Stimulated activated CD8-positive, alpha-beta memory T cell treated with anti-CD3 and anti-CD28 coated beads, Interleukin-2, amount 100 ng/mL, for 1 hour (primary cell): ENCODE measurements at places on chromosomes 6 and 20.

DNA sequence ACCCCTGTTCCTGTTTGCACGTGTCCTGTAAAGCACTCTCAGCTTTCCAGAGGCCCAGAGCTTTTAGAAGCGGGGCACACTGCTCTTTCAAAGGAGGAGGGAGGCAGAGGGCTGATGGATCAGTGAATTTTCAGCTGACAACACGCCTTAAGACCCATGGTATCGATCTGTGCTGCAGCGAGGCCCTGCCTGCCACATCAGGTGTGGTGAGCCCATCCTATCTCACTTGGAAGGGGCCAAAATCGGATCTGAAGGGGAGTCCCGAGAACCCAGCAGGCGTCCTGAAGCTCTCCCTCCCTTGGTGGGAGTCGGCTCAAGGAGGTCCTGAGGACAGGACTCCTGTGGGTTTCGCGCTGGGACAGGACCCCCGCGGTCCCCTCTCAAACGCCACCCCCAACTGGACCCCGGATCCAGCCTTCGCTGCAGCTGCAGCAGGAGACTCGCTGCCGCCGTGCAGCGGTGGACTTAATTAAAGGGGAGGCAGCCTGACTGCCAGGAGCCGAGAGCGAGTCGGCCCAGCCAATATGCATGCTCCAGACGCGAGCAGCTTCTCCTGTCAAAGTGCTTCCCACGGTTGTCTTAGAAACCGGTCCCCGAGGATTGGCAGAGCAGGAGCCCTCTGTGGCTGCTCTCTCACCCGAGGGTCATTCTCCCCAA lies 580.0 kb upstream of the ZNF337 start:
- no peak for DNase-seq

- DNase-seq, result no peak
Measured at GRCh38 chr6:82246802-82247504, 591 bp downstream of the IBTK start.

DNA sequence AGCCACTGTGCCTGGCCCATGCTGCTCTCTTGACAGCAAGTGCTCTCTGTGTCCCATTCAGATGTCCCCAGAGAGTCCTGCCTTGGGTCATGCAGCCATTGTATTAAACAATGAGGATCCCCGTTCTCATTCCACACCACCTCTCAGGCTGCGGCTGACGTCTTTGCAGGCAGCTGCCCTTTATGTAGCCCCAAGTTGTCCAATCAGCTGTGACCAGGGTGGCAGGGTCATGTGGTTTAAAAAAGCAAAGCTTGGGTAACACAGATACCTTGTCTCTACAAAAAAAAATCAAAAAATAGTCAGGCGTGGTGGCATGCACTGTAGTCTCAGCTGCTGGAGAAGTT lies 13.2 kb downstream of the GCNT2 start:
- DNase-seq, result no peak

DNA sequence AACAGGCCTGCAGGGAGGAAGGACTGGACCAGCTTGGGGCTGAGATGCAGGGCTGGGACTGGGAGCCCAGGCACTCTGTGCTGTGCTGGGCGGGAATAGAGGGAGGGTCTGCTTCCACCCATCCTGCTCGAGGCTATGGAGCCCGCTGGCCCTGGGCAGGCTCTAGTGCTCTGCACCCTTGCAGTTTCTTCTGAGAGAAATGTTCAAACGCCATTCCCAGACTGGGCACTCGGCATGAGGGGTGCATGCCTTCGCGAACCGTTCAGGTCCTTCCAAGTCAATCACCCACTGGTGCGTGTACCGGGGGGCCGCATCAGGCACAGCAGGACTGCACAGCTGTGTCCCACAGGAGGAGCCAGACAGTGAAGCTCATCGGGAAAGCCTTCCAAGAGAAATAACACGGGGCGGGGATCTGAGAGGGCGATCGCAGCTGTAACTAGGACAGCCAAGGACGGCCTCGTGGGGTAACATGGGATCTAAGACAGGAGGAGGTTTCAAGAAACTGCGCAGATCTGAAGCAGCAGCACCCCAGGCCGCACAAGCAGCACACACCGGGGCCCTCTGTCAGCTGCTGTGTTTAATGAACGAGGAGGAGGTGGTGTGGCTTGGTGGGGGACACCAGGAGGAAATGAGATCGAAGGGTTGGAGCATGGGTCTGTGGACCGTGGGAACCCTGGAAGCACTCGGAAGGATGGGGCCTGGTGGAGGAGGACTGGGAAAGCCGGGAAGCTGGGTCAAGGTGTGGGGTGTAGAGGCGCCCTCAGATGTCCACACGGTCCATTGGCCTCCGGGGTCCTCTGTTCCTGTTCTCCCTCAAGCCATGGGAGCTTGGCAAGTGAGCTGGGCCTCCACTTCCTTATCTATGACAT lies 26.1 kb upstream of the PYGB start:
- DNase-seq, result no peak

DNA sequence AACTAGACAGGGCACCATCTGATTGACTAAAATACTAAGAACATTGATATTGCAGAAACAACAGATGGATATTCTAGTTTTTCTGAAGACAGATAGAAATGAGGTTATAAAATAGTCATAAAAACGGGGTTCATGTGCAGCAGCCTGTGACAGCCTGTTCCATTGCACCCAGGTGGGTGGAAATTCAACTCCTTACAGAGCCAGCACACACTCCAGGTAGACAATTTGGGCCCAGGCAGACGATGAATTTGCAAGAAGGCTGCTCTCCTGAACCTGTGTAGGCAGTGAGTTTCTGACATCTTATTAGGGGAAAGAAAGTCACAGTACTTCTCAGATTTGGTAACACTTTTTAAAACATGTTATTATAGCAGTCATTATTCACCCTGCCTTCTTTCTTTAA lies 414.1 kb downstream of the PHF3 start:
- DNase-seq, result no peak

- no peak for DNase-seq
Measured at GRCh38 chr6:48597951-48598350, 487.0 kb upstream of the PTCHD4 start.

GRCh38 chr6:106359959-106360409 lies 533 bp upstream of the CRYBG1 start:
- no peak for DNase-seq

- DNase-seq, result no peak
Measured at GRCh38 chr6:134626086-134626485, 308.2 kb upstream of the SGK1 start.

- no peak for DNase-seq
Measured at GRCh38 chr20:32158943-32159660, 48.4 kb downstream of the PLAGL2 start.

- no peak for DNase-seq
Measured at GRCh38 chr20:50223039-50224005, 32.7 kb downstream of the CEBPB start.

GRCh38 chr6:98287876-98288275 lies 546.5 kb upstream of the POU3F2 start:
- DNase-seq, result no peak

DNA sequence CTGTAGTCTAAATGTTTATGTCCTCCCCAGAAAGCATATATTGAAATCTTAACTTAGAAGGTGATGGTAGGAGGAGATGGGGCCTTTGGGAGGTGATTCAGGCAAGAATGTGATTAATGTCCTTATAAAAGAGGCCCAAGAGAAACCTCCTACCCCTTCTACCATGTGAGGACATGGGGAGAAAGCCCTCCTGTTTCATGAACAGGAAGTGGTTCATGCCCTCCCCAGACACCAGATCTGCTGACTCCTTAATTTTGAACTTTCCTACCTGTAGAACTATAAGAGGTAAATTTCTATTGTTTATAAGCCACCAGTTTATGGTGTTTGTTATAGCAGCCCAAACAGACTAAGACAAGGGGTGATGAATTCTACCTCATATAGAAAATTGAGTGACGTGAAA lies 8.7 kb upstream of the ECT2L start:
- DNase-seq, result no peak

- DNase-seq, result no peak
Measured at GRCh38 chr20:35854713-35855348, 83.0 kb downstream of the PHF20 start.

- DNase-seq, result no peak
Measured at GRCh38 chr6:25553502-25553901, 98.5 kb upstream of the SCGN start.

- DNase-seq, result no peak
Measured at GRCh38 chr6:68575765-68576439, 59.2 kb upstream of the ADGRB3 start.

DNA sequence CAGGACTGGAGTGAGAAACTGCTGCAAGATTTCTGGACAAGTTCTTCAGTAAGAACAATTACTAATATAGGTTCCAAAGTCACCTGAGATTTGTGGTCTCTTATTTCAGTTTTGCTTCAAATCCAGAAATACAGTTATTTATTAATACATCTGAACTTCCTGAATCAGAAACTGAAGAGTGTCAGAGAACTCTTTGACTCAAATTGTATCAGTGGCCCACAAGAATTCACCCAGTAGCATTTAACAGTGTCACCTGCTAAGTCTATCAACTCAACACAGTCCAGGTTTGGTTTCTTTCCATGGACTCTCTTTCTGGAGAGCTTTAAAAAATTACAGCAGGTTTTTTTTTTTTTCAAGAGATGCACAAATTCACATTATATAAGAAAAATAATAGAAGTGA lies 18.8 kb upstream of the NHSL1 start:
- no peak for DNase-seq

GRCh38 chr6:129209355-129209754 lies 326.4 kb downstream of the LAMA2 start:
- DNase-seq, result no peak

DNA sequence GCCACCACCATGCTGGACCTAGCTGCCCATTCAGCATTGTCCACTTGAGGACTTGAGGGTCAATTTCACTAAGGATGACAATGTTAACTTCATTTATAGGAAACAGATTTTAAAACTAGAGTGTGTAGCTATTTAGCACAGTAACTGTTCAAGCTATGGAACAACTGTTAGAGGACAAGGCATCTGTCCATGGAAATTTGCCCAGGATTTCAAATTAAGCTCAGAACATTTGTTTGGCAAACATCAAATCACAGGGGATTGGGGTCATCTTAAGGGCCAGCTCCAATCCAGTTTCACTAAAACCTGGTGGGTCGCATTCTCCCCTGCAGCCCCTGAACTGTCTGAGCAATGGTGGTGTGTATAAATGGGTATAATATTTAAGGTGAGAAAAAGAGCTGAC lies 35.1 kb downstream of the PM20D2 start:
- DNase-seq, result no peak

- DNase-seq, result no peak
Measured at GRCh38 chr20:25276533-25277050, 28.7 kb downstream of the PYGB start.

DNA sequence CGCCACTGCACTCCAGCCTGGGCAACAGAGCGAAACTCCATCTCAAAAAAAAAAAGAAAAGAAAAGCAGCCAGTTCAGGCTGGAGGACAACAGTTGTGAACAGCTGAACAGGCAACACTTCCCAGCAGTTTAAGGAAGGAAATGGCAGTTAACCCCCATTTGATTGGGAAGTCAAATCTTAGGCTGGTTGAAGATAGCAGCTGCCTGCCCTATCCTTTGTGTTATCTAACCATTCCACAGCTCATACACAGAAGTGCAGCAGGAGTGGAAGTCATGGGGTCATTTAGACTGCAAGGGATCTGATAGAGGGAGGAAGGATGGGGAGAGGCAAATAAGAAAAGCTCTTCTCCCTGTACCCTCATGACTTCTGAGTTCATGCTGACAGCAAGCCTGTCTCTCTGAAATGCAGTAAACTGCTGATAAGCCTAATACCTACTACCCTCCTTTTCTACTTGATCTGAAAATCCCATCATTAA lies 35.3 kb downstream of the KCTD20 start:
- DNase-seq, result no peak

DNA sequence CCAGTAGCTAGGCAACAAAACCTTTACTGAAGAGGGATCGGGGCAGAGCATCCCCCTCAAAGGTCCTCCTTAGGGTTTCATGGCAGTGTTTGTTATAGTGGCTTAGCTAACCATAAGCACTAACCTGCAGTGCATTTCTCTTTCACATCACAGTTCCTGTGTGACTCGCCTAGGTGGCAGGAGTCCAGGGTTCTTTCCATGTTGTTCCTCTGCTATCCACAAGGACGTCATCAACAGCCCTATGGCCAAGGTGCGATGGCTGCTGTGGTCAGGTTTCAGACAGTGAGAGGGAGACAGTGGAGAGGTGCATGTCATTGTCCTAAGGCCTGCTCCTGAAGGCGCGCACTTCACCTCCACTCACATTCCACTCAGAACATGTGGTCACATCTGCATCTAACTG lies 38.8 kb upstream of the FOXA2 start:
- no peak for DNase-seq

- no peak for DNase-seq
Measured at GRCh38 chr6:100257793-100258395, 206.8 kb downstream of the SIM1 start.

DNA sequence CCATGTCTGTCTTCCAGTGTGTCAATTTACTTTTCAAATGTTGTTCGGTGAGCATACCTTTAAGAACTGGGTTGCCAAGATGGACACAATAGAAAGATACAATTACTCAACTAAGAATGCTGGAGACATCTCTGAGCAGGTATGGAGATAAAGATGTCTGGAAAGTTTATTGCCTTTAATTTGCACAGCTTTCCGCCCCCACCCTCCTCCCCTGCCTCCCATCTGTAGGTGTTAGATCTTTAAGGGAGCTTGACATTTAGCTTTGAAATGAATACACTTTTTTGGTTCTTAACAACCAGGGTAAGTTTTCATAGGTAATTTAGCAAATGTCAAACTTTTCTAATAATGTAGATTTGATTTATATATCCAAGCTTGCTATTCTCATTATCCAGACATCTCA lies 104.4 kb downstream of the BTBD3 start:
- DNase-seq, result no peak

GRCh38 chr6:42292004-42292740 lies 74.5 kb upstream of the MRPS10 start:
- DNase-seq, result no peak

DNA sequence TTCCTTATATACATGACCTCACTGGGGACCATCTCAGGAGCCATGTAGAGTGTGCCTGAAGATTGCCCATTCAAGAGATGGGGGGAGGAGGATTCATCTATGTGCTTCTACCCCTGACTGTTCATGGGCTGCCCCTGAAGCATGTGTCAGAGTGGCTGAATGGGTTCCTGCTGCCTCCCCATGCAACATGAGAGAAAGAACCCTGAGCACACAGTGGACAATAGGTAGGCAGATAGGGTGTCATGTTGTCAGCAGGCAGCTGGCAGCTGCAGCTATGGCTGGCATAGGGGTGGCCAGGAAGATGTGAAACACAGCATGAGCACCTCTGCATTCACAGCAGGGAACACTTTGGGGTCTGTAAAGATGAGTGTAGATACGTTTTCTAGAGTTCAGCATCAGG lies 208.4 kb upstream of the CNR1 start:
- no peak for DNase-seq

- DNase-seq, result no peak
Measured at GRCh38 chr6:54970337-54970736, 123.8 kb downstream of the FAM83B start.

GRCh38 chr20:60242836-60243505 lies 284.7 kb downstream of the CDH26 start:
- DNase-seq, result no peak

GRCh38 chr6:73079611-73079955 lies 145.7 kb downstream of the KHDC1L start:
- no peak for DNase-seq

DNA sequence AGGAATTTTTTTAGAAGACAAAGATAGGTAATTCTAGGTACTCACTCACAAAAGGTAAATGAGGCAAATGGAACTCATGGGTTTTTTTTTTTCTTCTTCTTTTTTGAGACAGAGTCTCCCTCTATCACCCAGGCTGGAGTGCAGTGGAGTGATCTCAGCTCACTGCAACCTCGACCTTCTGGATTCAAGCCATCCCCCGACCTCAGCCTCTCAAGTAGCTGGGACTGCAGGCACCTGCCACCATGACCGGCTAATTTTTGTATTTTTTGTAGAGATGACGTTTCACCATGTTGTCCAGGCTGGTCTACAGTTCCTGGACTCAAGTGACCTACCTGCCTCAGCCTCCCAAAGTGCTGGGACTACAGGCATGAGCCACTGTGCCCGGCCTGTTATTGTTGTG lies 126.1 kb downstream of the LRRC1 start:
- no peak for DNase-seq
